WTC11 (cell line): ENCODE measurements at places on chromosomes 3 and 15. TPM values are rescaled to one million over a fixed set of nuclear protein-coding genes. Genes with fewer than 3 reads are reported as not detected.

The MORC1 gene
- total RNA-seq: not detected in 3 replicates

- peaks cover 24% of the 10 kb centered on the region for H3K36me3 ChIP-seq
- no peak overlapping the region for H3K27ac ChIP-seq
- no peak for DNase-seq
- peaks cover 10% of the 10 kb centered on the region for H3K4me1 ChIP-seq
Observed at GRCh38 chr3:190239325-190239724, 82.9 kb downstream of the CLDN1 start.

- no peak overlapping the region for H3K27ac ChIP-seq
- no peak overlapping the region for H3K4me3 ChIP-seq
- H3K4me1 ChIP-seq: no peaks in the 10 kb centered on the region
- no peak for DNase-seq
- no peaks in the 10 kb centered on the region for H3K27me3 ChIP-seq
Observed at GRCh38 chr3:68088636-68089035, 434.2 kb upstream of the SUCLG2 start.

- peaks cover 20% of the 10 kb centered on the region for H3K4me1 ChIP-seq
- DNase-seq: no peak
- H3K27ac ChIP-seq: peak overlapping the region; percentile 29
- H3K36me3 ChIP-seq: peaks cover 2% of the 10 kb centered on the region
- no peaks in the 10 kb centered on the region for H3K27me3 ChIP-seq
Observed at GRCh38 chr3:56365905-56366640, 102.2 kb downstream of the ERC2 start.

The RBM15B gene
- total RNA-seq: 53.9 to 55.6 TPM (median 55.4 TPM) in 3 replicates

GRCh38 chr3:143885780-143886427 is 37.6 kb upstream of the SLC9A9 start:
- no peak overlapping the region for H3K4me3 ChIP-seq
- H3K36me3 ChIP-seq: no peaks in the 10 kb centered on the region
- peaks cover 38% of the 10 kb centered on the region for H3K4me1 ChIP-seq
- no peak overlapping the region for H3K27ac ChIP-seq
- peaks cover 5% of the 10 kb centered on the region; the same call in 1 of the 2 replicates for H3K27me3 ChIP-seq

DNA sequence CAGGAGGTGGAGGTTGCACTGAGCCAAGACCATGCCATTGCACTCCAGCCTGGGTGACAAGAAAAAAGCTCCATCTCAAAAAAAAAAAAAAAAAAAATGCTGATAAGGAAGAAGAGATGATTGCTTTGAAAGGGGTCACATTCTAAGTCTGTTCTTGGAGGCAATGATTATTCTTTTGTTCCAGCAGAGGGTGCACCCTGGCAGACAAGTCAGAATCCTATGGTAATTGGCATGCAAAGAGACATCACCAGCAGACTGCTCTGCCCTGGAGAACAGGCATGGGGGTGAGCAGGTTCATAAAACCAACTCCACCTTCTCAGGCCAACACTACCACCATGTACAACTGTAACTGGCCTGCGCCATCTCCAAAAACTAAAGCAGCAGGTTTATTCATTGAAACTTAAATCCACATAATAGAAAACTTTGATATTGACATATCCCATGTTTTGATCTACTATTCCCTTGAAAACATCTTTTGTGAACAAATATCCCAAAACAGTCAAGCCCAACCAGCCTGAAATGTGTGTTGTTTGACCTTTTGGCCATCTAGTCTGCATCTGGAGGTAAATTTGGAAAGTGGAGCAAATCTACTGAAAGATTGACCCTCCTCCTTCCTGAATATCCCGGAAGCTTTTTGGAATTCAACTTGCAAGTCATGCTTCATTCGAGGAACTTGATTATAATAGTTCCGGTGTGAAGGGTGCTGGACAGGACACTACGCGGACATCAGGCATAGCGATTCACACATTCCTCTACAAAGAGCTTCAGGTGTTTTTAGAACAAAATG is 100.3 kb downstream of the MECOM start:
- peaks cover 5% of the 10 kb centered on the region for H3K36me3 ChIP-seq
- no peak overlapping the region for H3K4me3 ChIP-seq
- peaks cover 12% of the 10 kb centered on the region for H3K4me1 ChIP-seq
- DNase-seq: no peak
- H3K27me3 ChIP-seq: no peaks in the 10 kb centered on the region

DNA sequence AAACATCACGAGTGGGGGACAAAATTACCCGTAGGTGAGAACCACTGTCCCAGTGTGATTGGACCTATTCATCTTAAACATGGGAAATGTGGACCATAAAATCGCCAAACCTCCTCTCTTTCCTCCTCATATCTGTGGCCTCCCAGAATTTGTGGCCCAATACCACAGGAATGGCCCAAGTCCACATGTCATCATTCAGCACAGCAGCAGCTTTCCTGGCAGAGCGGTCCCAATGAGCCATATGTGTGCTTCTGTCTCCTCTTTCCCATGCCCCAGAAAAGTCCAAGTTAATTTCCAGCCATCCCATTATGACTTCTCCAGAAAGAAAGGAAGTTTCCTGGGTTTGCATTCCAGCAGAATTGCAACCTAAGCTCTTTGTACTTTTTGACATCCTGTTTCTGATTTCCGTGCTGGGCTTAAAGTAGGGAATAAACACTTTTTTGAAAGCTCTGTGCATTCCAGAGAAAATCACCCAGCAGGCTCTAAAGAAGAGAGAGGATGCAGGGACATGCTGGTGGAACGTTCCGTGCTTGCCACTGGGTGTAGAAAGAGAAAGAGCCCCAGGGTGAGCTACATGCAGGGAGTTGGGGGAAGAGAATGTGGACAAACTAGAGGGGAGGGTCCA is 259.4 kb upstream of the PROK2 start:
- H3K27me3 ChIP-seq: no peaks in the 10 kb centered on the region
- peaks cover 7% of the 10 kb centered on the region; the same call in 1 of the 2 replicates for H3K4me1 ChIP-seq
- H3K27ac ChIP-seq: no peak overlapping the region
- H3K36me3 ChIP-seq: no peaks in the 10 kb centered on the region
- DNase-seq: no peak

DNA sequence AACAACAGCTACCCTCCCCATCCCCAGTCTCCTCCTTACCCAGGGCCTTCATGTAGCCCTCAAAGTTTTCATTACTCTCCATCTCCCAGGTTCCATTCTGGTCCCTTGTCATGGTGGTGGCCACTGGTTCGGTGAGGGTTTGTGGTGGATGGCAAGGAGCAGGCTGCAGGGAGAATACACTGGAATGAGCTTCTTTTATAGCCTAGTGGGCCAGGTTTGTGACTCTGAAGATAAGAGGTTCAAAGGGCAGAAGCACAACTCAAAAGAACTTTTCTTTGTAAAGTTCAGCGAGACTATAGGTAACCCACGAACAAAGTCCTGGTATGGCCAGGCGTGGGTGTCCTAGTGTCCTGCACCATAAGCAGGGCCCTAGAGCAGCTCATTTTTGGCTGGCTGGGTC is at the start of gene RBP2:
RBP2 (minus strand) TSS at position 169 of the 400 bp plus-strand sequence; CDS start at position 112, 57 bp downstream.
- H3K4me3 ChIP-seq: no peak within 1 kb of the TSS
- peaks cover 14% of the 10 kb centered on the region for H3K4me1 ChIP-seq
- no peak within 1 kb of the TSS for H3K27ac ChIP-seq
- DNase-seq: no peak
- no peaks in the 10 kb centered on the region for H3K36me3 ChIP-seq

GRCh38 chr3:30085486-30085885 is 520.9 kb upstream of the TGFBR2 start:
- peaks cover 45% of the 10 kb centered on the region for H3K4me1 ChIP-seq
- peaks cover 98% of the 10 kb centered on the region for H3K27me3 ChIP-seq
- H3K4me3 ChIP-seq: 0 out of 2 replicates have a peak overlapping the region, but pooled peaks have one; percentile 13
- no peaks in the 10 kb centered on the region for H3K36me3 ChIP-seq

The MAP2K5 gene
- total RNA-seq: 13.6 to 19.5 TPM (median 16.8 TPM) in 3 replicates

DNA sequence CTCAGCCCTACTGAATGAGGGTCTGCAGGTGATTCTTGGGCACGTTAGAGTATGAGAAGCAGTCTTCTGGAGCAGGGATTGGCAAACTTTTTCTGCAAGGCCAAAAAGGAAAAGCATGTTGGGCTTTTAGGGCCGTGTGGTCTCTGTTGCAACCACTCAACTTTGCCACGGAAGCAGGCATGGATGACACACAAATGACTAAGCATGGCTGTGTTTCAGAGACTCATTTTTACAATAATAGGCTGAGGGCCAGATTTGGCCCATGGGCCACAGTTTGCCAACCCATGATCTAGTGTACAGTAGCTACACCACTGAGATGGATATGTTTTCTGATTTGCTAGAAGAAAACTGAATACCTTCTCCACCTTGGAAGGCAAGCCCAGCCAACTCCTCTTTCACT is 66.1 kb upstream of the PRICKLE2 start:
- no peak overlapping the region for H3K27ac ChIP-seq
- H3K27me3 ChIP-seq: no peaks in the 10 kb centered on the region
- H3K36me3 ChIP-seq: no peaks in the 10 kb centered on the region
- DNase-seq: no peak
- H3K4me1 ChIP-seq: no peaks in the 10 kb centered on the region

The HHATL gene
- total RNA-seq: 0.21 to 0.92 TPM (median 0.60 TPM) in 3 replicates

The EBLN2 gene
- total RNA-seq: 2.3 to 4.3 TPM (median 3.1 TPM) in 3 replicates

- no peak overlapping the region for H3K4me3 ChIP-seq
- peaks cover 16% of the 10 kb centered on the region for H3K4me1 ChIP-seq
- no peak for DNase-seq
- H3K27me3 ChIP-seq: no peaks in the 10 kb centered on the region
Observed at GRCh38 chr3:160820430-160820829, 64.4 kb downstream of the PPM1L start.

The MUC4 gene
- 2.1 to 2.8 TPM (median 2.3 TPM) in 3 replicates for total RNA-seq

DNA sequence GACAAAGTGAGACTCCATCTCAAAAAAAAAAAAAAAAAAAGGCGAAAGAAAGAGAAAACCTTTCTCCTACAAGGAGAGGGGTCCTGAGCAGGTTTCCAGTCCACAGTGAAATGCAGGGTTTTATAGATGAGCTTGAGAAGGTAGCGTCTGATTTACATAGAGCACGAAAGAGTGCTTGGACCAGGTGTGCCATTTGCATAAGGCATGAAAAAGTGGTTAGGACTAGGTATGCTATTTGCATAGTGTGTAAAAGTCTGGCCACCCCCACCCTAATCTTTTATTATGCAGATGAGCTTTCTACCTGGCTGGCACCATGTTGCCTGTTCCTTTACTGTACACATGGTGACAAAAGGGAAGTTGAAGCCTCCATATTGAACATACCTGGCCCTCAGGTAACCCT is 13.6 kb upstream of the RNU6-1 start:
- no peak for DNase-seq
- no peak overlapping the region; the same call in 1 of the 2 replicates for H3K4me3 ChIP-seq
- H3K36me3 ChIP-seq: peaks cover 6% of the 10 kb centered on the region
